ENCODE measurements at places on chromosomes 1 and 21.

DNA sequence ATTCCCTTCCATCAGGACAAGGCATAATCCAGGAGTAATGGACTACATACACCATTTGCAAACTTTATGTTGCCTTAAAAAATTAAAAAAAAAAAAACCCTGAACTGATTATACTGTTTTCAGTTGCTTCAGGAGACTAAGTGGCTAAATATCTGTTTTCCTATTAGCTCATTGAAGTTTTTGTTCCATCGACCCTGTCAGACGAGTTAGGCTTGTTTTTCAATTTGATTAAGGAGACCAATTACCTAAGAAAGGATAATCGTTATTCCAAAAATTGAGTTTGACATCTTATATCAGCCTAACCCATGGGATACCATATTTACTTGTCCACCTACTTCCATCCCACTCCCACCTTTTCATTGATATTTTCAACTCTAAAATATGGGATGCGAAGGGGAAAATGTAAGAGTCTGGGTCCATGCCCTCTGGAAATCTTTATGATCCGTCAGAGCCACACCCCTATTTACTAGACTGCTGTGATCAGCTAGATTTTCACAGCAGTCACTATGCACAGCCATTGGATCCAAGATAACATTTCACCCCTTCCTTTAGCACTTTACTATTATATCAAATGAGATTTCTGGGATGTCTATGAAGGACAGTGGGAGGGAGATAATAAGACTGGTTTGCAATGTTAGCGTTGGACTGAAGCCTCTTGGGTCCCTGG lies 41.0 kb downstream of the IL12RB2 start:
- DNase-seq = no peak

GRCh38 chr1:90386899-90387720 lies 330.0 kb downstream of the BARHL2 start:
- no peak for DNase-seq

DNA sequence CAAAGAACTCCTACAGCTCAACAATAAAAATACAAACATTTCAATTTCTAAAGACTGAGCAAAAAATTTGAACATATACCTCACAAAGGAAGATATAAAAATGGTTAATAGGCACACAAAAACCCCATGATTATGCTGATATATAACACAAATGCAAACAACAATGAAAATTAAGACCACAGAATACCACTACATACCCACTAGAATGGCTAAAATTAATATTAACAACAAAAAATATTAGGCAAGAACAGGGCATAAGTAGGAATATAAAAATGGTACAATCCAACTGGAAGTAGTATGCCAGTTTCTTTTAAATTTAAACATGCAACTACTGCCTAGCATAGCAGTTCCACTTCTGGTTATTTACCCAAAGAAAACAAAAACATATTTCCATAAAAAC lies 77.3 kb downstream of the CDC42BPA start:
- no peak for DNase-seq

GRCh38 chr1:111503585-111504060 lies at the start of the genes ADORA3 and TMIGD3:
Gene ADORA3, minus strand, starts transcription at chr1:111503633. Its CDS starts 279 bp downstream, at chr1:111503354.
Gene TMIGD3, minus strand, starts transcription at chr1:111503633. Its CDS starts 279 bp downstream, at chr1:111503354.
- no peak for DNase-seq

DNA sequence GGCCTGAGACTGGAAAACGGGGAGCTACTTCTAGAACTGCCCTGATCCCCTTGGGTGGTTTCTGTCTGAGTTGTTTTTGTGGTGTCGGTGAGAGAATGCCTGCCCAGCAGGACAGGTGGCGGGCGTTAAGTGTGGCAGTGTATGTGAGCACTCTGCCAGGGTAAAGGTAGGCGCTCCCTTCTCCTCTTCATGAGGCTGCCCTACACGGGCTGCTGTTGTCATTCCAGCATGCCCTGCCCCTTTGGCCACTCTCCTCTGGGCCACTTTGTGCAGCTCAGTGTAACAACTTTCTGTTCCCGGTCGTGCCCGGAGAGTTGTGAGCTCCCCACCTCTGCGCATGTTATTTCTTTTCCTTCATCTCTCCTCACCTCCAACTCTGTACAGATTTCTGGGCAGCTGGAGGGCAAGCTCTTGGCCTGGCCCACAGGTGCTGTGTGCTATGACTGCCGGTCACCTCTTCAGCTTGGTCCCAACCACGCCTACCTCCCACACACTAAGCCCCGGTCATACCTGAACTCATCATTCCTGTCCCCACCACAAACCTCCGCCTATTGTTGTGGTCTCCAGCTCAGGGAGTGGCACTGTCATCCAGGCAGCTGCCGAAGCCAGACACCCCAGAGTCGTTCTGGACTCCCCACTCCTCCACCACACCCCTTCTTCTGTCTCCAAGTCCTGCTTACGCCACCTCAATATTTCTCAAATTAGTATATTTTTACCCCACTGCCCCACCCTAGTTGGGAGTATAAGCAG lies 69.0 kb downstream of the GADD45A start:
- no peak for DNase-seq

DNA sequence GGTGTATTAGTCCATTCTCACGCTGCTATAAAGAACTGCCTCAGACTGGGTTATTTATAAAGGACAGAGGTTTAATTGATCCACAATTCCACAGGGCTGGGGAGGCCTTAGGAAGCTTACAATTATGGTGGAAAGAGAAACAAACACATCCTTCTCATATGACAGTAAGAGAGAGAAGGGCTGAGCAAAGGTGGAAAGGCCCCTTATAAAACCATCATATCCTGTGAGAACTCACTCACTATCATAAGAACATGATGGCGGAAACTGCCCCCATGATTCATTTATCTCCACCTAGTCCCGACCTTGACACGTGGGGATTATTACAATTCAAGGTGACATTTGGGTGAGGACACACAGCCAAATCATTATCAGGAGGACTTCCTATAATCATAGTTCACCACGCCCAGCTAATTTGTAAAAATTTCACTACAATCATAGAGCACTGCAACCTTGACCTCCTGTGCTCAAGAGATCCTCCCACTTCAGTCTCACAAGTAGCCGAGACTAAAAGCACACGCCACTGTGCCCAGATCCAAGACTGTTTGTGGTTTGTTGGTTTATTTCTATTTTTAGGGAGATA lies 164.9 kb downstream of the RERE start:
- no peak for DNase-seq

GRCh38 chr1:29282135-29282923 lies 46.0 kb downstream of the PTPRU start:
- no peak for DNase-seq

DNA sequence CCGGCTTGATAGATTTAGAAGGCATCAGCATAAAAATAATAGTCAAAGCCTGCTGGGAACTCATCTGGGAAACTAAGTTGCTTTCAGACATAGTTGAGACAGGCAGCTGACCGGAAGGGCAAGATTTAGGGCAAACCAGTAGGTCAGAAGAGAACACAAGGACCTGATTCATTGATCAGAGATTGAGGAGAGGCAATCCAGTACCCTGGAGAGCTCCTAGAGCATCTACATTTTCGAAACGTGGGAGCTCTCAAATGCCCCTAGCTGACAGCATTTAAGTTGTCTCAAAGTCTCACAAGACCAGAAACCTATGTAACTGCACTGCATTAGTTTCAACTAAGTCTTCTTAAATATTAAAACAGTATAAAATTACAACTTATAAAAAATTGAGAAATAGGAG lies 22.9 kb upstream of the MTF2 start:
- no peak for DNase-seq

- no peak for DNase-seq
Observed at GRCh38 chr1:183319051-183319450, 99.1 kb downstream of the NMNAT2 start.

GRCh38 chr1:40877698-40878097 lies 15.5 kb upstream of the CITED4 start:
- DNase-seq = peak; percentile 73

DNA sequence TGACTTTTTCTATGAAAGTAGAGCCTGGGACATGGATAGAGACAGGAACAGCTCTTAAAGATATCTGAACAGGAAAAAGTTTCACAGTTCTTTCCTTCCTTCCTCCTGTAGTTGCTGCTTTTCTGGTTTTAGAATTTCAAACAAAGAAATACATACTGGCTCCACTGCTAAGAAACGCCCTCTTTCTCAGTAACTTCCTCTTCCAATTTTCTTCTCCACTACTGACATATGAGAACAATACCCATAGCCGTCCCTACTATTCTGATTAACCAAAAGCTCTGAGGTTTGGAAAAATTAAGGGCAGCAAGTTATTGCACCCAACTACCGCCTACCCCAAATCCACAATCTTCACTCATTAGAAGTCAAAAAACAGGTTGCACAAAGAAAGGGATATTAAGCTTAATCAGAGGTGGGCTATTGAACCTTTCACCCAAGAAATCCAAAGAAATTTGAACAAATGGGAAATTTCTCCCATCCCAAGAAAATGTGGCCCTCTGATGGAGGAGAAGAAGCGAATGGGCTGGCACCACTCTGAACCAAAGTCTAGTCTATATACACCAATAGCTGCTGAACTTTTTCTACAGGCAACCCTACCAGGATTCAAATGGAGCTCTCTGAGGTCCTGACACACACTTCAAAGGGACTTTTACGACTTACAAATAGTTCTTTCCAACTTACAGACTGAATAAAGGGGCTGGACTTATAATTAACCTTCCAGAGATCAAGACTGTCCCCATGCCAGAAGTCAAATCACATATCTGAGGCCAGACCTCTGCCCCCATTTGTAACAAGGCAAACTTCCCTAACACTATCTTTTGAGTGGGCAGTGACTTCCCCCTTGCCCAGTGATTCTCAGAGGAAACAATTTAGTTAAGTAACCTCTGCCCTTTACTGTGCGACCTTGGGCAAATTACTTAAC lies 1.7 kb downstream of the WASF2 start:
- DNase-seq = no peak

DNA sequence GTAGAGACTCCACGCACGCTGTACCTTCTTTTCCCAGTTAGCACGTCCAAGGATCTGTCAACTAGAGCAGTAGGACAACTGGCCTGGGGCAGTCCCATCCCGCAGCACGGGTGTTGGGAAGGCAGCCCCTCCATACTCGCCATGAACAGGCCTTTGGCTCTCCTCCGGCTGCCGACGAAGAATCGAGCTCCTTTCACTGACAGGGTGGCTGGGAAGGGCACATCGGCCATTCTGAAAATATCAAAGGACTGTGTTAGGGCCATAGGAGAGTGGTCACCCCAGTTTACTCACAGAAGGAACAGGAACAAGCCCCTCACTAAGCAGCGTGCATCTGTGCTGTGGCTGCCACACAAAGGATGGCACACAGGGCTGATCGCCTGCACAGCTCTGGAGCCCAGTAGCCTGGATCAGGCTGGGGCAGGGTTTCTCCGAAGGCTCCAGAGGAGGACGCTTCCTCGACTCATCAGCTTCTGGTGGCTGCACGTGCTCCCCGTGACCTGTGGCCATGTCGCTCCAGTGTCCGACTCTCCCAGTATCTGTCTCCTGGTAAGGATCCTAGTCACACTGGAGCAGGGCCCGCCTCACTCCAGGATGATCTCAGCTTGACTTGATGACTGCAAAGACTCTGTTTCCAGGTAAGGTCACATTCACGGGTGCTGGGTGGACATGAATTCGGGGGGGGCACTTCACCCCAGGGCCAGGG lies 8.9 kb downstream of the KRTAP10-1 start:
- no peak for DNase-seq

- DNase-seq = no peak
Observed at GRCh38 chr1:9292361-9293240, at the start of gene SPSB1. Gene SPSB1, plus strand, starts transcription at chr1:9292894. Its CDS starts 62,998 bp downstream, at chr1:9355892.

DNA sequence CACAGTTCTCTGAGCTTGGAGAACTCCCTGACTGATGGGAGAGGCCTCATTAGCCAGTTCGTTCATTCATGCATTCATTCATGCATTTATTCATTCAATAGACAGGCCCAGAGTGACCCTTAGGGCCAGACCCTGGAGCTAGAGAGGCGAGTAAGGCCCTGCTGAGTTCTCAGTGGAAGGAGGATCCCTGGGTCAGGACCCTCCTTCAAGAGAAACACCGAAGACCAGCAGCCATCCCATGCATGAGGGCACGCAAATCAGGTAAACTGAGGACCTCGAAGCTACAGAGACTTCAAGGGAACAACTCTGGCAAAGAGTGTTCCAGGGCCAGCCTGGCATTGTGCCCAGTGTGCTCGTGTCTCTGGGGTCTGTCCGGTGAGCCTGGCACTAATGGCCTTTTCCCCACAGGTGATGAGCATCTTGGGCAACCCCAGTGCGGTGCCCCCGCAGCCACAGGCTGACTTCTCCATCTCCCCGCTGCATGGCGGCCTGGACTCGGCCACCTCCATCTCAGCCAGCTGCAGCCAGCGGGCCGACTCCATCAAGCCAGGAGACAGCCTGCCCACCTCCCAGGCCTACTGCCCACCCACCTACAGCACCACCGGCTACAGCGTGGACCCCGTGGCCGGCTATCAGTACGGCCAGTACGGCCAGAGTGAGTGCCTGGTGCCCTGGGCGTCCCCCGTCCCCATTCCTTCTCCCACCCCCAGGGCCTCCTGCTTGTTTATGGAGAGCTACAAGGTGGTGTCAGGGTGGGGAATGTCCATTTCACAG lies 104.8 kb downstream of the PAX7 start:
- DNase-seq = no peak

- DNase-seq = peak; percentile 29
Observed at GRCh38 chr1:1306070-1306660, 1.6 kb downstream of the ACAP3 start.

DNA sequence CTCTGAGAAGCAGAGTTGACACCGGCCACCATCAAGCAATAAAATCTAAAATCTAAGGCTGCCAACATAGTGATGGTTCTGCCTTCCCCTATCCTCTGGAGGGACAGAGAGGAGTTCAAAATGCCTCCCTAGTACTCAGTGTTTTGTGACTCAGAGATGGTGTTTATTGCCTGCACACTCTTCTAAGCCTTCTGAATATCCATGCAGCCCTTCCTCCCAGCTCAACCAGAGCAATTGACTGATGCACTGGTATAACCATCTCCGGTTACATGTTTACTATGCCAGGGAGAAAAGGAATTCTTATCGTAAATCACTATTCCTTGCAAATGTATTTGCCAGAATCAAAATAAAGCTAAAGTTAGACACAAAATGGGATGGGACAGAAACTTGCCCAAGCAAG lies 132.9 kb upstream of the RAB4A start:
- DNase-seq = no peak

DNA sequence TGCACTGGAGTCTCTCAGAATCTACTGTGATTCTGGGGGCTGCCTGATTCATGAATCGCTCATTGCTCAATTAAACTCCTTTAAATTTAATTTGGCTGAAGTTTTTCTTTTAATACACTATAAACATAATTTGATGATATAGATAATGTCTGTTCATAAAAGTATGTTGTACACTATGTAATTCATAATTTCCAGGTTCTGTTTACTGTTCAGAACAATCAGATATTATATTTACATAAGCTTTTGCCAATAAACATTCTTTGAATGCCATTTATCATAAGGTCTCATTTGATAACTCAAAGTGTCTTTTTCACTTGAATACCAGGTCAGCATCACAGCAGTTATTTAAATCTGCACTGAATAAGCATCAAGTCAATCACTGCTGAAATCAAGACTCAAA lies 39.6 kb downstream of the PIGK start:
- DNase-seq = no peak

DNA sequence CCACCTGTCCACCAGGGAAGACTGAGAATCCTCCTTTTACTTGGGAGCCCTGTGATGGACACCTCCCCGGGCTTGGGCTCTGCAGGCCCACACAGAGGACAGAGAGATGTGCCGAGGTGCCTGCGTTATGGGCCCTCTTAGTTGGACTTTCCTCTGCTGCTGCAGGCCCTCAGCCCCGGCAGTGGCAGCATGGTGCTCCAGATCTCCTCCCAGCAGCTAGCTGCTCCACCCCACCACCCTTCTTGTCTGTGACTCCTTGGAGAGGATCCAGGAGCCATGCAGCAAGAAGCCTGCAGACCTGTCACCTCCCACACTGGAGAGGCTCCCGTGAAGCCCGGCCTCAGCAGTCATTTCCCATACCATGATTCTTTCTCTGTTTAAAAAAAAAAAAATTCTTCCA lies 27.4 kb downstream of the PHGDH start:
- DNase-seq = no peak

Measured in NCI-H1694 (cell line).